ENCODE measurements at places on chromosomes 4 and X.

GRCh38 chr4:110216129-110216528 is 17.7 kb upstream of the ELOVL6 start:
- no peak for DNase-seq

DNA sequence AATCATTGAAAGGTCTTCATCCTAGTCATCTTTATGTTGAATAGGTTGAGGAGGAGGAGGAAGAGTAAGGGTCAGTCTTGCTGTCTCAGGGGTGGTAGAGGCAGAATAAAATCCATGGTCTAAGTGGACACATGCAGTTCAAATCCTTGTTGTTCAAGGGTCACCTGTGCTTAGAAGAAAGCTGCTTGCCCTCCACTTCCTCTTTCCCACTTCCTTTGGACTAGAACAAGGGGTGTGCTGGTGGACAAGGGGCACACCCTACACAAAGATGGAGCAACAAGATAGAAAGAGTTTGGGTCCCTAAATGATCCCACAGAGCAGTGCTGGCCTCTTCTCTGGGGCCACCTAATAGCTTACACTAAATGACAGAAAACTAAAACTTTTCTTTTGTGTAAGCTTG is 47.9 kb downstream of the HSD17B13 start:
- DNase-seq: no peak

- no peak for DNase-seq
These were observed 16.5 kb upstream of the CYBB start for GRCh38 chrX:37763400-37763799.

GRCh38 chr4:145540235-145540634 is 58.6 kb downstream of the SMAD1 start:
- no peak for DNase-seq

- DNase-seq: no peak
These were observed 132.8 kb upstream of the FUNDC1 start for GRCh38 chrX:44675362-44676024.

GRCh38 chr4:112321776-112322684 is 24.9 kb downstream of the ALPK1 start:
- DNase-seq: peak; percentile 63

DNA sequence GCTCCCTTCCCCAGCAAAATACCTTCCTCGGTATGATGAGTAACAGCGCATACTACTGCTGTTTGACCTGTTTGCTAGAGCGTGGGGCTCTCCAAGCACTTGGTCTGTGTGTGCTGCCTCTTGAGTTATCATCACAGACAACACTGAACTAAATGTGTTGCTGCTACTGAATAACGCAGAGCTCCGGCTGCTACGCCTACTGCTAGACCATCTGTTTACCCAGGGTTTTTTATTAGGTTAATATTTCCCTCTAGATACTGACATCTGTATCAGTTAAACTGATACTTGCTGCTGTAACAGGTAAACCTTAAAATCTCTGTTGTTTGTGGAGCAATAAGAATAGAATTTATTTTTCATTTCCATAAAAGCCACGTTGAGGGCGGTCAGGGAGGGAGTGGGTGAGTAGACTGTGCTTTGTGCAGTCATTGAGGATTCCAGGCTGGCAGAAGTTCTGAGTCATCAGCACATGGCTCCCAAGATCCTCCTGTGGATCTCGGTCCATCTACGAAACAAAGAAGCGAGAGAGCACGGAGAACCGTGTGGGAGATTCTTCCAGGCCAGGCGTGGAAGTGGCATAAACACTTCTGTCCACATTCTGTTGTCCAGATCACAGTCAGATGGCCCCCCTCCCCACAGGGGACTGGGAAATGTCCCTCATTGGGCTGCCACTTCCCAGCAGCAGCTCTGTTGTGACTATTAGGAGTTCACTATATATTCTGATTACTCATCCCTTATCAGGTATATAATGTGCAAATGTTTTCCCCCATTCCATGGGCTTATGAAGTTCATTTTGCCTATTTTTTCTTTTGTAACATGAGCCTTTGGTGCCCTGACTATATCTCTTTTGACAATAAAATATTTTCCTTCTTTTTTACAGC is 14.1 kb downstream of the GRK4 start:
- no peak for DNase-seq

DNA sequence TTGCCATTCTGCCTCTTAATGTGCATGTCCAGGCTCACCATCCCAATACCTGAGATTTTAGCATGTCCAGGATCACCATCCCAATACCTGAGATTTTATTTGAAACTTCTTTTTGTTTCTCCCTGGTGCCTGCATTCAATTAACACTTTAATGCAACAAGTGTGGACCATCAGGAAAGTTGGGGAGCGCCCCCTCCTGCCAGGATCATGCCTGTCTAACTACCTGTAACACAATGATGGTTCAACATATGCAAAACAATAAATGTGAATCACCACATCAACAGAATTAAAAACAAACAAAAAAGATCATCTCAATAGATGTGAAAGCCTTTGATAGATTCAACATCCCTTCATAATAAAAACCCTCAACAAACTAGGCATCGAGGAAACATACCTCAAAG is 1359.5 kb upstream of the DIAPH2 start:
- DNase-seq: no peak

DNA sequence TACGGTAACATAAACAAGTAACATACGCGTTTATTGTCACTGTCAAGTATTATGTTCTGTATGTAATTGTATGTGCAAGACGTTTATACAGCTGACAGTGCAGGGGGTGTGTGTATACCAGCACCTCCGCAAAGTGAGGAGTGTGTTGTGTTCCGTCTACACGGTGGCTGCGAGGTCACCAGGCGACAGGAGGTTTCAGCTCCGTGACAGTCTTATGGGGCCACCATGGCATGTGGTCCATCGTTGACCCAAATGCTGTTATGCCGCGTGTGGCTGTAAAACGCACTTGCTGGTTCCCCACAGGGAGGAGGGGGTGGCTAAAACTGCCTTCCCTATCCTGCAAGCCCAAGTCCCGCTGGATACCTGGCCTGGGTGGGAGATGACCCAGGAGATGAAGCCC is 25.0 kb downstream of the NSG1 start:
- no peak for DNase-seq

- DNase-seq: no peak
These were observed 325.5 kb downstream of the BCOR start for GRCh38 chrX:39772057-39772832.

GRCh38 chr4:108443585-108443984 is 176.8 kb upstream of the RPL34 start:
- DNase-seq: no peak

GRCh38 chr4:76023389-76023788 is at the start of gene CXCL10:
Gene CXCL10, minus strand, starts transcription at chr4:76023497. Its CDS starts 66 bp downstream, at chr4:76023431.
- no peak for DNase-seq

DNA sequence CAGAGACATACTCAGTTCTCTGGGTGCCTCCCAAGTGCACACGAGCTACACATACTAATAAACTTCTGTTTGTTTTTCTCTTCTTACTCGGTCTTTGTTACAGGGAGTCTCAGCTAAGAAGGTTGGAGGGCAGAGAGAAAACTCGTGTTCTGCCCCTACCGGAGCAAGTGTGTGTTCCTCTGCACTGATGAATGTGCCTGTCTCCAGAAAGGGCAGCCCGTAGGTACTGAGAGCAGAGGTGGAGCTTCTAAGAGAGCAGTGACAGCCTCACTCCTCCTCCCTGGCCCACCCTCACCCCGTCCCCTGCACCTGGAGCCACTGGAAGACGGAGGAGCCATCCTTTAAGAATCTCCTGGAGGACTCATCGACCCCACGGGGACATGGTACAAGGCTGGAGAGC is 67.6 kb downstream of the MTNR1A start:
- no peak for DNase-seq

- no peak for DNase-seq
These were observed 21.6 kb downstream of the TEC start for GRCh38 chr4:48247878-48248558.

GRCh38 chr4:107740381-107740780 is 20.3 kb upstream of the PAPSS1 start:
- no peak for DNase-seq

- no peak for DNase-seq
These were observed 23.1 kb downstream of the ATP11C start for GRCh38 chrX:139909712-139910111.

All from activated CD8-positive, alpha-beta memory T cell treated with anti-CD3 and anti-CD28 coated beads for 48 hours (primary cell).